ENCODE measurements at places on chromosomes 5 and 9. TPM values are rescaled to one million over a fixed set of nuclear protein-coding genes. Genes with fewer than 3 reads are reported as not detected.

DNA sequence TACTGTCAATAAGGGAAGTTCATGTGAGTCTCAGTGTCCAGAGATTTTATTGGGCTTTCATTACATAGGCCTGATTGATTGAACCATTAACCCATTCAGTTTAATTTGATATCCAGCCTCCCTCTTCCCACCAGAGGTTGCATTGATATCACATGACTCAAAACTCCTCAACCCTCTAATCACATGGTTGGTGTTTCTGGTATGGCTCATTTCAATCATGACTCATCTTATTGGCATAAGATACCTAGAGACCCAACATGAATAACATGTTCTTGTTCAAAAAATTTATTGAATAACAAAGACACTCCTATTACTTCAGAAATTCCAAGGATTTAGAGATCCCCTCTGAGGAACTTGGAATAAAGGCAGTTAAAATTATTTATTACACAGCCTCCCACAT is 982.2 kb downstream of the TLE1 start:
- DNase-seq: no peak

Gene PROP1
- not detected for total RNA-seq

DNA sequence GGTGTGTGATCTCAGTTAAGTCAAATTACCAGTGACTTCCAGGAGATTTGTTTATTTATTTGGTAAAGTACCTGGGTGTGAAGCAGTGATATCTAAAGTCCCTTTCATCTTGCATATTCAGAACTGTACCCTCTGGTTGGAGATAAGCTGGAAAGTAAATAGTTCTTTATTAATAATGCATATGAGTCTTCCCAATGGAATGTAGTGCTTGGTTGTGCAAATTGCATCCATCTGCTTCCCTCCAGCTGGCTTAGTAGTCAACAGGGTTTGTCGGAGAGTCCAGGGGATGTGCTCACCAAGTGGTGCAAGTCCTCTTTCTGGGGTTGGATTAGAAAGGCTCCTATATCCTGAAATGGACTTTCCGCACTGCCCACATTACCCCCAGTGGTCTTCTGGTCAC is 42.0 kb downstream of the TRPM3 start:
- DNase-seq: no peak

- no peak for DNase-seq
These were observed 104.8 kb downstream of the GABBR2 start for GRCh38 chr9:98603821-98604383.

DNA sequence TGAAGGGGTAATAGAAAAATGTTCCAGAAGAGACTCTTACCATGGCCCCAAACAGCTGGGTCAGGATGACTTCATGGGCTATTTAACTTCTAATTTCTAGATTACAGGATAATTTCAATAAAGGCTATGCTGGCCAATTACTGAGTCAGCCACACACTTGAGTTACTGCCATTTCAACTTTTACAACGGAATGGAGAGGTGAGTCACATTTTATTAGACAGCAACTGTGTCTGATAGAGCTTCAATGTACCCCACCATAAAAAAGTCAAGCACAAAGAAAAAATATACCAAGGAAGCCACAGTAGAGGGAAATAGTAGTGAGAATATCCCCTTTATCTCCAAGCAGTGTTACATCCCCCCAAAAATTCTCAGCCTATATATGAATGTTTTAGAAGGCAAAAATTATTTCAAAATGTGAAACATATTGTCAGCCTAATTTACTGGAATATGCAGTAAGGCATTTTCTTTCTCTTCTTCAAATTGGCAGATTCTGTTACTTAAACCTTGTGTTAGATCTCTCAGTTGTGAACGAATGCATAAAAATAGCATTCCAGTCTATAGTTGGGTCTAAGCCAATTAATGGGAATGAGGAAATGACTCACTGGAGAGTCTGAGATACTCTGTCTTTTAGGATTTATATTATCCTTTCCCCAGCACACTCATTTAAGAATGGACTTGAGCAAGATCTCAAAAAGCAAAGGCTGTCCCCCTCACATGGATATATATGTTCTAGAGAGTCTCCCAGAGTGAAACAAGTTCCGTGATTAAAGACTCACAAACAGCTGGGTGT is 47.1 kb upstream of the RAI14 start:
- DNase-seq: no peak

Gene GTF3C5
- total RNA-seq: 89.4 TPM

Data from H1 (cell line).